Chondrocyte (in vitro differentiated cells): ENCODE measurements at places on chromosomes 2 and 18. TPM values are rescaled to one million over a fixed set of nuclear protein-coding genes. Genes with fewer than 3 reads are reported as not detected.
A peak's percentile ranks its signal among the peaks of the same experiment; 100 is the strongest.

DNA sequence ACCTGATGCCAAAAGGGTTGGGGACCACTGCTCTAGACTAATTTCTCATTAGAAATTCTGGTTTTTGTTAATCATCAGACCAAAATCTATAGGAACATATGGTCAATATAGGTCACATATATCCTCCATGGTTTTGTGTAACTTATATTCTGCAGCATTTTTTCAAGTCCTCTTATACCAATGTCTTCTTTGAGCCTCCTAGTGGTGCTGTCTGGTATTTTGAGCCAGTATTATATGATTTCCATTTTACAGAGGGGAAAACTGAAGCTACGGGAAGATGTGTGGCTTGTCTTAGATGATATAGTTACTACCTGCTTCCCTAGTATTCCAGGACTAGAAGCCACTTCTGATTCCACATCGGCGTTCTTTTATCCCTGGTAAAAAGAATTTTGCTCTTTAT is 13.8 kb downstream of the MAPK4 start:
- H3K27ac ChIP-seq, result no peak overlapping the region
- H3K27me3 ChIP-seq, result peaks cover 40% of the 10 kb centered on the region
- H3K4me3 ChIP-seq, result no peak overlapping the region
- DNase-seq, result no peak
- peaks cover under 1% of the 10 kb centered on the region for H3K36me3 ChIP-seq

DNA sequence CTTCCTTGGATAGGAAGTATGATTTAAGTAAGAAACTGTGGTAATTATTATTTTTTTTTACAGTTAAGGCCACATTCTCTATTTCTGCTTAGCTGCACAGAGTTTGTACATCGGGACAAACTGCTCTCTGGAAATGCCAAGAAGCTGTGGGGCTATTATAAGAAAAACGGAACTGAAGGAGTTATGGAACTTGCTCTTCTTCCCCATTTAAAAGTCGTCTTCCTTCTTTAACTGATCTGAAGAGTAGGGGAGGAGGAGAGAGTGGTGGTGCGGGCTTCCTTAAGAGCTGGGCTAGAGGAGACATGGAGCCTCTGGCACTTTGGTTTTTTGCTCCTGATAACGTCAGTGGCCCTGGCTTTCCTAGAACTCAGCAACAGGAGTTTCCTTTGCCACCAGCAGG is 54.4 kb downstream of the RAB31 start:
- peaks cover 19% of the 10 kb centered on the region for H3K4me1 ChIP-seq
- no peaks in the 10 kb centered on the region for H3K27me3 ChIP-seq
- peaks cover 3% of the 10 kb centered on the region for H3K36me3 ChIP-seq
- no peak for DNase-seq

GRCh38 chr2:220940646-220941045 is 631.5 kb downstream of the EPHA4 start:
- H3K27me3 ChIP-seq, result no peaks in the 10 kb centered on the region
- H3K27ac ChIP-seq, result no peak overlapping the region
- peaks cover 4% of the 10 kb centered on the region for H3K4me1 ChIP-seq
- DNase-seq, result peak; percentile 74

DNA sequence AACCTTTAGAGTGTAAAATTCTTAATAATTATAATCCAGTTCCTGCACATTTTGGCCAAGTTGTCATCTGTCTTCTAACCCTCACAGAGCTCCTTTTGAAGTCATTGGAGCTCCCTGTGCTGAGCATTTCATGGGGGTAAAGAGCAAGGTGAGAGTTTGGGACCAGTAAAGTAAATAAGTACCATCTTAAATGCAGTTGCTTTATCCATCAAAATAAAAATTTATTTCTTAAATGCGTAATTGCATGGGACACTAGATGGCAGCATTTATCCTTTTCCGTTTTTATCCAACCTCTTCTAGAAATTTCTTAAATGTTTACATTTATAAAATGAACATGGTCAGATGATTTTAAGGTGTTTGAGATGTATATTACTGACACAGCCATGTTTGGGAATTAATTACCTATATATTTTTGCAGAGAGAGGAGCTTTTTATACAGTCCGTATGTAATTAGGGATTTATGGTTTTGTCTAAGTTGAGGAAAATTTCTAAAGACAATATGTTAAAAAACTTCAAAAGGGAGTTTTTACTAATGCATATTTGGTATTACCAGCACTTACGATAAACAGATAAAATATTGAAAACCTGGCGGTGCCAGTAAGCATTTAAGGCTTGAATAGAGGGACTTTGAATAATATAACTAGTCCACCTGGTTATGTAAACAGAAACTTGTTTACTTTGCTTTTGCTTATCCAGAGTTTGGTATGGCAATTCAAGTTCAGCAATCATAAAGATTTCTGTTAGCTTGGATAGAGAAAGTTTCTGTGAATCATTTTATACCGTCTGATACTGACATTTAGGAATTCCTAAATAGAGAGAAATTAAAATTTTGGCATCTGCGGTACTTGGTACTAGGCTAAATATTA is 54.5 kb downstream of the ACSL3 start:
- H3K27me3 ChIP-seq, result no peaks in the 10 kb centered on the region
- H3K36me3 ChIP-seq, result peaks cover 10% of the 10 kb centered on the region
- no peak for DNase-seq
- H3K27ac ChIP-seq, result peak overlapping the region; percentile 66
- peaks cover 57% of the 10 kb centered on the region for H3K4me1 ChIP-seq

DNA sequence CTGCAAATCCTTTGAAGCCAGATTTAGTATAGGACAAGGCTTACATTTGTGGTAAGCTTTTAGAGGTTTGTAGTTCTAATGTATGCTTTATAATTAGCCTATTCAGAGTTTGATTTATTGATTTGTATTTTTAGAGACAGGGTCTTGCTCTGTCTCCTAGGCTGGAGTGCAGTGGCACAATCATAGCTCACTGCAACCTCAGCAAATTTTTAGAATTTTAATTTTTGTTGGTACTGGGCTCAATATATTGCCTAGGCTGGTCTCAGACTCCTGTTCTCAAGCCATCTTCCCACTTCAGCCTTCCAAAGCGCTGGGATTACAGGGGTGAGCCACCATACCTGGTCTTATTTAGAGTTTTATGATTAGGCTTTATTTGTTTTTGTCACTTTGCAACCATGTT is 4.5 kb downstream of the KCNJ13 start:
- no peak overlapping the region for H3K4me3 ChIP-seq
- H3K27me3 ChIP-seq, result no peaks in the 10 kb centered on the region
- H3K36me3 ChIP-seq, result peaks cover 19% of the 10 kb centered on the region
- H3K27ac ChIP-seq, result no peak overlapping the region
- no peak for DNase-seq

DNA sequence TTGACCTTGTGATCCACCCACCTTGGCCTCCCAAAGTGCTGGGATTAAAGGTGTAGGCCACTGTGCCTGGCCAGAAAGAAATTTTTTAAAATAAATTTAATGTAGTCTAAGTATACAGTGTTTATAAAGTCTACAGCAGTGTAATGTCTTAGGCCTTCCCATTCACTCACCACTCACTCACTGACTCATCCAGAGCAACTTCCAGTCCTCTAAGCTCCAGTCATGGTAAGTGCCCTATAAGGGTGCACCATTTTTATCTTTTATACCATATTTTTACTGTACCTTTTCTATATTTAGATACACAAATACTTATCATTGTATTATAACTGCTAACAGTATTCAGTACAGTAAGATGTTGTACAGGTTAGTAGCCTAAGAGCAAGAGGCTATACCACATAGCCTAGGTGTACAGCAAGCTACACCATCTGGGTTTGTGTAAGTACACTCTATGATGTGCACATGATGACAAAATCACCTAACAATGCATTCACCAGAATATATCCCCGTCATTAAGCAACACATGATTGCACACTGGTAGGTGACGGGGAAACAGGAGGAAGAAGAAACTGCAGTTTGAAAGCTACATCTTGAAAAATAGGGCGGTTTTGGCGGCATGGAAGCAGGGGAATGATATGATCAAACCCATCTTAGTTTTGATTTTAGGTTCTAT is 105.1 kb upstream of the ITGB6 start:
- peaks cover 50% of the 10 kb centered on the region for H3K4me1 ChIP-seq
- peak overlapping the region; percentile 53 for H3K27ac ChIP-seq
- H3K27me3 ChIP-seq, result no peaks in the 10 kb centered on the region

DNA sequence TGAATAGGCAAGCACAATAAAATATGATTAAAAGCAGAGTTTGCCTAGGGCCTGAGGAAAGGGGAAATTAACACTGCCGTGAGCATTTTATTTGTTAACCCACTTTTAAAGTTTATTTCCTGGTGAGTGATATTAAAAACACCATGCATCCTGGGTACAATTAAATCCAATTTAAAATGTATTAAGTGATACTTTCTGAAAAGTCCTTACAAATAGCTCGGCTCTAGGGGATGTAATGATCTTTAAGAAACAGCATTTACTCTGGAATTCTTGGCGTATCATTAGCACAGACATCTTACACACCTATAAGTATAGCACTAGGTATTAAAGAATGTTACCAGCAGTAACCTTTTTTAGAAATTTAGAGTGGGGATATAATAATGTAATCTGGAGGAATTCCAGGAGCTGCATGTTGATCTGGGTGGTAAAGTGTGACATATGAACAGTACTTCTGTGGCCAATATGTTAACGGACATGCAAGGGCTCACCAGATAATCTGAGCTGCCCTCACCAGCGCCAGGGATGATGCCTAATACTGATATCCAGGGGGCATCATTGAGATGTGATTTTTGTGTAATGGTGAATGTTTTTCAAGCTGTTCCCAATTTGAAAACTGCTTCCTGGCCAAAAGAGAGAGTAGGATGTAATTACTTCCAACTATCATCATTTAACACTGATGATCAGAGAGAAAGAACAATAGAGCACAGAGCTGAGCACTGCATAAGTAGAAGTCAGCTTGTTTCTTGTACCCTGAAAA is 235.9 kb downstream of the DSEL start:
- H3K27ac ChIP-seq, result no peak overlapping the region
- no peaks in the 10 kb centered on the region for H3K36me3 ChIP-seq
- H3K4me1 ChIP-seq, result peaks cover 34% of the 10 kb centered on the region
- H3K27me3 ChIP-seq, result no peaks in the 10 kb centered on the region

The MSTN gene
- total RNA-seq, result 0.44 to 0.99 TPM (median 0.45 TPM) in 3 replicates

The C1QL2 gene
- not detected in 3 replicates for total RNA-seq
